Putamen (tissue), 1 donor: ENCODE measurements at places on chromosomes 2 and 18.

DNA sequence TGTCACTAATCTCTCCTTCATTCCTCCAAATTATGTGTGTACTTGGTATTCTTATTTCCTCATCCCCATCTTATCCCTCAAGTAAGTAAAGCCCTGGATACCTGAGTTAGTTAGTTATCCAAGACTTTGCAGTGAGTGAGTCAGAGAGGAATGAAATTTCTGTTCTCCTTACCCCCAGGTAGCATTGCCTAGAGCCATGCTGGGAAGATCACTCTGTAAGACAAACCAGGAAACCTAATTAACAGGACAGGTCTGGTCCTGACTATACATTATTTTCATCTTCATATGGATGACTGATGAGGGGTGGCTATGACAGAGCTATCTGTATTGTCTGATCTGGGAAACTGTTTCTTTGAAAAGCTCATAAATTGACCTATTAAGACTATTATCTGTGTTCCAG is 55.0 kb upstream of the ITGA6 start:
- DNase-seq, result no peak

DNA sequence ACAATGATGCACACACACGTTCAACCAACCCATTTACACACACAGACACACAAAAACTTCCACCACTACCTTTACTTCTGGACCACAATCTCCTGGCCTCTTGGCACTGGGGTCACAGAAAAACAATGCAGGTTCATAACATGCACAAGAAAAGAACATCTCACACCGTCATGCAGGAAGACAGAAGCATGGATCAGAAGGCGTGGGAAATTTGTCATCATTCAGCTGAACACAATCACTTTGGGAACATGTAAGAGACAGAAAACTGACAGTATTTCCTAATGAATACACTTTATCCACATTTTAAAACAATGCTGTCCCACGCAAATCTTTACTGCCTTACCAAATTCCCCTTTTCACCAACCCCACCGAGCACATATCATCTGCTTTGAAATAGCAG is 501.9 kb upstream of the KLHL29 start:
- peak; percentile 24 for DNase-seq

GRCh38 chr18:75045272-75045671 is 163.7 kb downstream of the PTGR3 start:
- no peak for DNase-seq

DNA sequence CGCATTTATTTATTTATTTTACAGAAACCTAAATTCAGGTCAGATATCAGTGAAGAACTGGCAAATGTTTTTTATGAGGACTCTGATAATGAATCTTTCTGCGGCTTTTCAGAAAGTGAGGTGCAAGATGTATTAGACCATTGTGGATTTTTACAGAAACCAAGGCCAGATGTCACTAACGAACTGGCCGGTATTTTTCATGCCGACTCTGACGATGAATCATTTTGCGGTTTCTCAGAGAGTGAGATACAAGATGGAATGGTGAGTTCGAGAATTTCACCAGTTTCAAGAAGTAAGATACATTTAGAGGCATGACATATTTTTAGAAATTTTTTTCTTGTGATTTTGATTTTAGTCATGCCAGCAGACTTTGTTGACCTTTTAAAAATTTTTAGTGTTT is 4.6 kb downstream of the CDCA7 start:
- DNase-seq, result no peak

DNA sequence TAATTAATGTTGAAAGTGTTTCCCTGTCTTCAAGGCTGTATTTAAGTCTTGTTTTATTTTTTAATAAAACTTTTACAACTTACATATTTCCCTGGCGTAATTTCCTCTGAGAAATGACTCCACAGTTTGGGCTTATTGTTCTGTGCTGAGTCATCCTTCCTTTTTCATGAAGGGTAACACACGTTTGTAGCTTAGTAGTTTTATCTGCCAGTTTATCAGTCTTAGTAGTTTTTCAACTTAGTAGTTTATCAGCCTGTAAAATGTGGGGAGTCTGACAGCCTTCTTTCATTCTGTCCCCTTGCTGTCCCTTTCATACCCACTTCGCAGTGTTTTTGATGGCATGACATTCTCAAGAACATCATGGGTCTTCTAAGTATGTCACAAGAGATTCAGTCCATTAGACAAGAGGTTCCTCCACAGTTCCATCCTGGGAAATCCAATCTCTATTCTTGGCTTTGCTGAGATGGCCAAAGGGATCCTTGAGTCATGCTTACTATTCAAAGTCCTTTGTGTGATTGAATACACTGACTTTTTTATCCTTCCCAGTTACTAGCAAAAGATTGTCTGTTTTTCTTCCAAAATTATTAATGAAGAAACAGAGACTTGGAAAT is 60.0 kb upstream of the SGPP2 start:
- no peak for DNase-seq

GRCh38 chr2:69011611-69012157 is 1.3 kb upstream of the ANTXR1 start:
- no peak for DNase-seq

DNA sequence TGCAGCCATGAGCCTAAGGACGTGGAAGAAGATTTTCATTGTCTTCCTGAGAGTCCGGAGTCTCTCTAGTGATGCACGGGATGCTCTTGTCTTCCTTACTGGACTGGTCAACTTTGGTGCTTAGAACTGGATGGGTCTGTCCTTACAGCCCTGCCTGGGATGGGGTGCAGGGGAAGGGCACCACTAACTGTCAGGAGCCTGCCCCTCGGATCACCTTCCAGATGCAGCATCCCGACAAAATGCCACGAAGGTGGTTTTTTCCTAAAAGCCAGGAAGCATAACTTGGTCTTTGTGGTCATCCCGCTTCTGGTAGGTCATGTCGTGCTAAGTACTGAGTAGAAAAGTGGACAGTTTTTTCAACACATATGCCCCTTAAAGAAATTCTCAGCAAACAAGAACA is 207.4 kb upstream of the TWIST2 start:
- no peak for DNase-seq

DNA sequence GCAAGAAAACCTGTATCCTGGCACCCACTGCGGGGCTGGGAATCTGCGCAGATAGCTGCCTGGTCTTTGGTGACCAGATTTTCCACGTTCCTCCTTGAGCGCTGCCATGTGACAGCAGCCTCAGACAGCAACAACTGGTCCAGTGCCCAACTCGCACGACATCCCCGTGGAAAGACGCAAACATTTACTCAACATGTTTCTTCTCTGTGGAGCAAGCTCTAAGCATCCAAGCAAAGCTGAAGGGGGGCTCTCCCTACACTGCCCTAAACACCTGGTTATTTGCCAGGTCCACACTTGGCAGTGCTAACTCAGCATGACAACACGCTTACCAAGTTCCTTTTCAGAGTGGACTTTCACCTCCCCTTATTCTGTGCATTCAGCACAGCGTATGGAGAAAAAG is 11.3 kb downstream of the ZNF516 start:
- DNase-seq, result no peak

DNA sequence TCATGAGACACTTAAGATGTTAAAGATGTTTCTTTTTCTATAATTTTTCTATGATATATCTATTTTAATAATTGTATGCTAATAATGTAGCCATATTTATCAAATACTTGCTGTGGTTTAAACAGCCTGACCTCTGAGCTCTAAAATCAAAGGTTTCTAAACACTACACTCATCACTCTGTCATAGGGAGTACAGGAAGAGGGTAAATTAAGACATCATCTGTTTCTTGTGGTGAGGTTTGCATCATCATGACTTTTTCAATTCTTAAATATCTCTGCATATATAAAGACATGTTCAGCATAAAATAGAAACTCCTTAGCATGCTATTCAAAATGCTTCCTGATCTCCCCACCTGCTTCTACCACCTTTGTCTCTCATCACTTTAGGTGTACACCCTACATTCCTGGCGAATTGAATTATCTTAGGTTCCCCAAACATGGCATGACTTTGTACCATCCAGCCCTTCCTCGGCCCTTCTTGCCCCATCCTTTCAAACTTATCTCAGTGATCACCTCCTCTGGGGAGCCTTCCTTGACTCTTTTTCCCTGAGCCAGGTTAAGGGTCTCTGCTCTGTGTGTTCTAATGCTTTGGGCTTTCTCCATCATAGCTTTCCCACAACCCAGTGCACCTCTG is 105.3 kb upstream of the TTN start:
- no peak for DNase-seq

- no peak for DNase-seq
These were observed 24.8 kb downstream of the GATA6 start for GRCh38 chr18:22194151-22194598.

DNA sequence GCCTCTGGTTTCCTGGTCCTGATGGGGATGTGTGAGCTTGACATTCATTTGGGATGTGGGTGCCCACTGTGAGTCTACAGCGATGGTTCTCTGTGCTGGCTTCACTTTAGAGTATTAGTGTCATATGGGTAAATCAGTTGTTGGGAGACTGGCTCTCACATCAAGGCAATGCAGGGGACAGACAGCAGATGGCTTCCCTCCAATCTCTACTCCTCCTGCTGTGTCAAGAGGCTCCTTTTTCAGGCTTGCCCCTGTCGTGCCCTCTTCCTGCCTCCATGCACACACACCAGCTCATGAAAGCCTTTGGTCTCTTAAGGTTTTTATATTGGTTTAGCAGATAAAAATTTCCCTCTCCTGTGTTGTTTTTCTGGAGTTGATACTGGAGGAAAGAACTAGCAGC is 315.6 kb downstream of the RDH14 start:
- DNase-seq, result no peak

GRCh38 chr2:68824831-68825230 is 46.4 kb downstream of the BMP10 start:
- no peak for DNase-seq

DNA sequence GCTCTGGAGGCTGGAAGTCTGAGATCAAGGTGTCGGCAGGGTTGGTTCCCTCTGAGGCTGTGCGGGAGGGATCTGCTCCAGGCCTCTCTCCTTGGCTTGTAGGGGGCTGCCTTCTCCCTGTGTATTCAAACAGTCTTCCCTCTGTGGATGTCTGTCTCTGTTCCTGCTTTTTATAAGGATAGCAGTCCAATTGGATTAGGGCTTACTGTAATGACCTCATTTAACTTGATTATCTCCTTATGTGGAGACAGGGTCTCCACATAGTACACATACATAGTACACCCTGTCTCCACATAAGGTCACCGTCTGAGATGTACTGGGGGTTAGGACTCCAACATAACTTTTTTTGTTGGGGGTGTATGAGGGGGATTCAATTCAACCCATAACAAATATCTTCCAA is 30.5 kb downstream of the TCF7L1 start:
- no peak for DNase-seq

DNA sequence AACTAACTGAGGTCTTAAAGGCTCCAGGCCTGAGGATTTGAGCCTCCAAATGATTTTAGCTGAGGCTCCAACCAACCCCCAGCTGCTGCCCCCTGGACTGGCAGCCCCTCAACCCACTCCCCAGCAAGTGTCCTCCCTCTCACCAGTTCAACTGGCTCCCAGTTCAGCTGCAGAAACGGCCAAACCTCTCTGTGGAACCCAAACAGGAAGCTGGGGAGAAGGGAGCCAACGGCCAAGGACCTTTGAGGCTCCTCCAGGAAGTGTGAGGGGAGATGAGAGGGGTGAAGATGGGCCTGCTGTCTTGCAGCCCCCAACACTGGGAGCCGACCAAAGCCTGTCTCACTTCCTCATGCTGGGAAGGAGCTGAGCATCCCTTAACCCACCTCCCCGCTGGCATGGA is 24.9 kb downstream of the ZFP36L2 start:
- no peak for DNase-seq

DNA sequence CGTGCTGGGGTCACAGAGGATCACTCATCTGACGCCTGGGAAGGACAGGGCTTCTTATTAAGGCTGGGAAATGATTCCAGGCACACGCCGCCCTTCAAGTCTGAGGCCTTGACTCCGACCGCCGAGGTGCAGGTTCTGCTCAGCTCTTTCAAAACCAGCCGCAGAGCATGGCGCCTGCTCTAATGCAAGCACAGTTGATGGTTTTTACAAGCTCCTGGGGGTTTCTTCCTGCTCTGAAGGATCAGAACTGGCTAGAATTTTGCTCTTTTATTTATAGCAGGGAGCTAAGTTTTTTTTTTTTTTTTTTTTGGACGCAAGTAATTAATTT is 32.0 kb downstream of the CDCA7 start:
- no peak for DNase-seq

- no peak for DNase-seq
These were observed 57.6 kb upstream of the NOSTRIN start for GRCh38 chr2:168744844-168745243.

DNA sequence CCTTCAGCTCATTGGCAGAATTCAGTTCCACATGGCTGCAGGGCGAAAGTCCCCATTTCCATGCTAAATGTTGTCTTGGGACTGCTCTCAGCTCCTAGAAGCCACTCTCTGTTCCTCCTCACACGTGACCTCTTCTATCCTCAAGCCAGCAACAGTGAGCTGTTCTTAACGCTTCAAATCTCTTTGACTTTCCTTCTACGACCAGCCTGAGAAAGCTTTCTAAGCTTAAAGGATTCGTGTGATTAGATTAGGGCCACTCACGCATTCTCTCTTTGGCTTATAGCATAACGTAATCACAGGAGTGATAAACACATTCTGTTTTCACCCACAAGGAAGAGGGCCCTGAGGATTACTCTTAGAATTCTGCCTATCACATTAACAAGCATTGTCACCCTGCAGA is 29.8 kb upstream of the LAMA1 start:
- DNase-seq, result no peak

- DNase-seq, result no peak
These were observed 69.1 kb upstream of the NFATC1 start for GRCh38 chr18:79326413-79327198.
